ENCODE measurements at places on chromosomes 11 and 22. TPM values are rescaled to one million over a fixed set of nuclear protein-coding genes. Genes with fewer than 3 reads are reported as not detected.
A peak's percentile ranks its signal among the peaks of the same experiment; 100 is the strongest.

DNA sequence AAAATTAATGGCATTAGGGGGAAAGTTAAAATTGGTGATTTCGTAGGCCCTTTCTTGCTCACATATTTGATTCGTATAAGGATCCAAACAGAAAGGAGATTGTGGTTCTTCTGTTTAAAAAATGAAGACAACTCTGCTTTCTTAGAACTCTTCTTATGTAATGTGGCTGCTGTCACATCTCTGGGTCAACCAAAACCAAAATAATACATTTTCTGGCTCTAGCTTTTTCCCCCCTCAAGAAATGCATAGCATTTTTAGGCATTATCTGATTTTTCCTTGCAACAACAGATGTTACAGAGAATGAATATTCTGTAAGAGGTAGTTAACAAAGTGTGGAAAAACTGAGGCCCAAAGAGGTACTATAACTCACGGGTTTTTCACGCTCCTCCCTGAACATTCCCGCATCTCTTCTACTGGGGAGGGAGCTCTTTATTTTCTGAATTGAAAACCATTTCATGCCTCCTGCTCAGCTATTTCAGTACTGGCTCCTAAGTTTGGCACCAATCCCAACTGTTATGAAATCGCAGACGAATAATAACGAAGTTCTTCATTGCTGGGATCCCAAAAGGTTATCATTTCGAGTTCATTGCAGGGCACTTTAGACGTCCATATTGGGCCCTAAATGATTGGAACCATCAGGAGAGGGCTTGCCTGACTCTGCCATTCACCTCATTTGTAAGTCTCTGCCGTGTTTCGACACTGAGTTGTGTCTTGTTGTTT is 17.1 kb downstream of the GRAP2 start:
- peak; percentile 30 for DNase-seq

DNA sequence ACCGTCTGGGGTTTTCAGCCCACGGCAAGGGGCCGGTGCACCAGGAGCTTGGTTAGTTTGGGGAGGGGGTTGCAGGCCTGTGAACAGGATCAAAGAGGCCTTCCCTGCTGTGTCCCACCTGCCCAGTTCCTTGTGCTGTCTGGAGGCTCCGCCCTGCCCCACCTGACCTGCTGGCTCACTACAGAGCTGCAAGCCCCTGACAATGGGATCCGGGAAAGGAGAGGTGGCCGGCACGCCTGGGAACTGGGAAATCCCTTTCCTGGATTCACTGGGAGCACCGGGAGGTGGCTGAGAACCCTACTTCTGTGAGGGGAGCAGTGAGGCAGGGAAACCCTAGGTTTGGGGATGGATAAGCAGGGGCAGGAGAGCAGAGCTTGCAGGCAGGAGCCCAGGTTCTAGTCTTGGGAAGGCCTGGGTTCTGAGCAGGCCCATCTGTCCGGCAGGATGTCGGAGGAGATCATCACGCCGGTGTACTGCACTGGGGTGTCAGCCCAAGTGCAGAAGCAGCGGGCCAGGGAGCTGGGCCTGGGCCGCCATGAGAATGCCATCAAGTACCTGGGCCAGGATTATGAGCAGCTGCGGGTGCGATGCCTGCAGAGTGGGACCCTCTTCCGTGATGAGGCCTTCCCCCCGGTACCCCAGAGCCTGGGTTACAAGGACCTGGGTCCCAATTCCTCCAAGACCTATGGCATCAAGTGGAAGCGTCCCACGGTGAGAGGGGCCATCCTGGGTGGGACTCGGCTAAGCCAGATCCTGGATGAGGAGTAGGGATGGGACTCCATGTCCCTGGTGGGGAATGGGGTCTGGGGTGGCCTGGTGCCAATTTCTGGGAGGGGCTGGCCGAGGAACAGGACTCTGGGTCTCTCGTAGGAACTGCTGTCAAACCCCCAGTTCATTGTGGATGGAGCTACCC is 786 bp downstream of the CAPN1 start:
- peak; percentile 21 for DNase-seq

The PANX3 gene
- not detected for total RNA-seq

The SERPING1 gene
- 77.0 TPM for total RNA-seq

The PKNOX2 gene
- total RNA-seq = 2.0 TPM

The TTC36 gene
- not detected for total RNA-seq

The OR5AS1 gene
- not detected for total RNA-seq

- peak; percentile 89 for DNase-seq
Measured at GRCh38 chr22:37742376-37743171, 45.7 kb downstream of the TRIOBP start.

DNA sequence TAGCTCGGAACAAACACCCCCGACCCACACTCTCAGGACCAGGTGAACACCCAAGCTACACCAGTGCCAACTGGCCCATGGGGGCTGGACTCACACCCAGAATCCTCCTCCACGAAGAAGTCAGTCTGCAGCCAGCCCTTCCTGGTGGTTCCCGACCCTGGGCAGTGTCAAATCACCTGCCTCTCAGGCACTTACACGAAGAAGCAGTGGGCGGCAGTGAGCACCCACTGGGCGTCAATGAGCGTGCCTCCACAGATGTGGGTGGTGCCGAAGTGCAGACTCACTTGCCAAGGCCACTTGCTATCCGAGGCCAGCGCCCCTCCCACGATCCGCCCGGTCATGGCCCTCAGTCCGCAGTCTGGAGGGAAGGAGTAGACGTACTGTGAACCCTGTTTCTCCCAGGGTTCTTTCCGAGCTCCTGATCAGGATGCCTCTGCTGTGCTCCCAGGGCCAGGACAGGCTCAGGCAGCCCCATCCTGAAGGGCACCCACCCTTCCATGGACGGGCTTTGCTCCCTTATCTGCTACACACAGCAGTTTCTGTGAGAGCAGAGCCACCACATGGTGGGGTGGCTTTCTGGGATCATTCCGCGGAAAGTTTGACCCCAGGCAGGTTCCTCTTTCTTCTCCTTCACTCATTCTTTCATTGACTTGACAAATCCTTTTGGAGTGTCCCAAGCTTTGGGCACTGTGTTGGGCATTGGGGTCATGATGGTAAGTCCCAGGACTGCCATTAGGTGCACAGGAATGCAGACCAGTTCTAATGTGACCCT is 19.4 kb downstream of the TMPRSS13 start:
- no peak for DNase-seq

The AIFM3 gene
- 0.45 TPM for total RNA-seq

- DNase-seq = no peak
Measured at GRCh38 chr22:28574159-28574788, 105.4 kb downstream of the TTC28 start.

- peak; percentile 35 for DNase-seq
Measured at GRCh38 chr22:26471522-26471921, 12.1 kb downstream of the HPS4 start.

DNA sequence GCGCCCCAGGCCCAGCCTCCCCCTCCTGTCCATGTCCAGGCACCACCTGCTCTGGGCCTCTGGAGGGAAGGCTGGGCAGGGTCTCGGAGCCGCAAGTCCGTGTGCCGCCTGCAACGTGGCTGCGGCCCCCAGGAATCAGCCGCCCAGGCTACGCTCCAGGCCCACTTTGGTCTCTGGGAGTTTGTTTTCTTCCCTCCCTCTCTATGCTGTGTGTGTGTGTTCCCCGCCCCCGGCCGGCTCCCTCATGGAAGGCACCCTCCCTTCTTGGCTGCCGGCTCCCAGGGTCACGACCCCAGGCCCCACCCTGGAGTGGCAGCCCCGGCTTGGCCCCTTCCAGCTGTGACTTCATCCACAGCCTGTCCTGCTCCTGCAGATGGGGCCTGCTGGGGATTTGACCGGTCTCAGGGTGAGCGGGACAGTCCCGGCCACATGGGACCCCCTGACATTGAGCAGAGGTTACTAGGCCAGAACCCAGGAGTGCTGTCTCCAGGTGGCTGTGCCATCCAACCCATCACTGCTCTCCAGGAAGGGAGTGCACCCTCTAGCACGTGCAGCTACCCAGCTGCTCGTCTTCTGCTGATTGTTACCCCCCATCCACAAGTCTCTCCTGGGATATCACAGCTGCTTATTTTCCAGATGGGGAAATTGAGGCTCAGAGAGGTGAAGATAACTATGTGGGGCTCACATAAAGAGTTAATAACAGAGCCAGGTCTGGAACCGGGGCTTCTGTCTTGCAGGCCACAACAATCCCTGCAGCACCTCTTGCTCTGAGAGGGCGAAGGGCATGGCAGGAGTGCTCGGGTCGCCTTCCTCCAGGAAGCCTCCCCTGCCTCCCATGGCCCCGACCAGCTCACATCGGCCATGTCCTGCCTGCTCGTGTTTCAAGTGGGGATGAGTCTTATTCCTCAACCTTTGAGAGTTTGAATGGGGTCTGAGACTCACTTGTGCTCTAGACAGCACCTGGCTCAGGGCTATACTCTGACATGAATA is 2.8 kb upstream of the LIF start:
- peak; percentile 54 for DNase-seq

- DNase-seq = no peak
Measured at GRCh38 chr11:92875473-92875872, 94.0 kb upstream of the MTNR1B start.

DNA sequence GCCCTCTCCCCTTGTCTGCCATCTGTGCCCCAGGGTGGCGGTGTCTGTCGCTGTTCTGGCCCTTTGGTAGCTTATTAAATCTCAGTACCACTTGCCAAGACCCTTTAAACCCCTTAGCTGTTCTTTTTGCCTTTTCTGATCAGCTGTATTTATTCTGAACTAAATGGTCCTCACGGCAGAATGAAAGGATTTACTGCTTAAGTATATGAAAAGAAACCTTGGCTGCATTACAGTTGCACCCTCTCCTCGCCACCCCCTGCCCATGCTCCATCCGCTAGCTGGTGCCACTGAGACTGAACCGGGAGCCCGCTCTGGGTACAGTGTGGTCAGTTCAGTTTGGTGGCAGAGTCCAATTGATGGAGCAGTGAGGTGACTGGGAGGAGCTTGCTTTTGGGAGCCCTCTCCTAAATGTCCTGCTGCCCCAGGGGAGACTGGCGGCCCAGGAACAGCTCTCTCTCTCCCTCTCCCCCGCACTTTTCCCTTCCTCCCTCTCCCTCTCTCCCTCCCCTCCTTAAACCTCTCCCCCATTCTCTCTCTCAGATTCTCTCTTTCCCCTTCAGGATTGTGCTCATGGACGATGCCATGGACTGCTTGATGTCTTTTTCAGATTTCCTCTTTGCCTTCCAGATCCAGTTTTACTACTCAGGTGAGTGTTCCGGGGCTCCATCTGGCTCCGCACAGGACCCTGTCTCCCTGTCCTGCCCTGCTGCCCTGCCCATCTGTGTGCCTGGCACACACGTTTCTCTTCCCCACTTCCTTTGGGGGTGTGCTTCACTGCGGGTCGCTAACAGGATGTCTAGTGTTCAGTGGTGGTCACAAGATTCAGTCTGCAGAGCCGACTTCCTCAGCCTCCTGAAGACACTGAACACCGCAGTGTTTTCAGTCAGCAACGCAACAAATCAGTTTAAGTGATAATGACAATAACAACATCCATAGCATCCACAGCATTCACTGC is 21.8 kb downstream of the ARFGAP2 start:
- no peak for DNase-seq

- peak; percentile 73 for DNase-seq
Measured at GRCh38 chr11:72013765-72014711, 15.3 kb downstream of the IL18BP start.

The OR5B21 gene
- not detected for total RNA-seq

DNA sequence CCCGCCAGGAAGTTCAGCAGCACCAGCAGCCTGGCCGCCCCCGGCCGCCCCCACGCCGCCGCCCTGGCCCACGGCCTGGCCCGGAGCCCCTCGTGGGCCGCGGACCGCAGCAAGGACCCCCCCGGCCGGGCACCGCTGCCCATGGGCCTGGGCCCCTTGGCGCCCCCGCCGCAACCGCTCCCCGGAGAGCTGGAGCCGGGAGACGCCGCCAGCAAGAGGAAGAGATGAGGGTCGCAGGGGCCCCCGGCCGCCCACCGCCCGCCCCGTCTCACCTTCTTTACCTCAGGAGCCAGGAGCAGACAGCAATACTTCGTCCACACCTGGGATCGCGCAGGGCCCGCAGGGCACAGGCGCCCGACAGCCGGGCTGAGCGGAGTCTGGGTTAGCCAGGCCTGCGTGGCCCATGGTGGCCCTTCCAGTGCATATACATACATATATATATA is 115.6 kb downstream of the CACNA1I start:
- no peak for DNase-seq

DNA sequence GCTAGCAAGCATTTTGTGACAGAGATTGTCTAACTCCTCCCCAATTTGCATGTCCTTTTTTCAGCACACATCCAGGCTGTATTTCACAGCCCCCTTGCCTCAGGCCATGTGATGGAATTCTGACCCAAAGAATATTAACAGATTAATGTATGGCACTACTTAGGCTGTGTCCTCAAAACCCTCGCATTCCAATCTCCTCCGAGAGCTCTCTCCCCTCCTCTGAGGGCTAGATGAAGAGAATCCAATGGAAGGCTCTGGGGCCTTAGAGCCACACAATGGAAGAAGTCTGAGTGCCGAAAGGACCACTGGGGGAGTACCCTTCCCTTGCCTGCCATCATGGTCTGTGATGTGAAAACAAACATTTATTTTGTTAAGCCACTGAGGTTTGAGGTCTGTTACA is 13.7 kb upstream of the NNMT start:
- DNase-seq = no peak

- DNase-seq = no peak
Measured at GRCh38 chr22:36340621-36341020, 47.1 kb downstream of the MYH9 start.

The APOBEC3C gene
- total RNA-seq = 5.2 TPM

DNA sequence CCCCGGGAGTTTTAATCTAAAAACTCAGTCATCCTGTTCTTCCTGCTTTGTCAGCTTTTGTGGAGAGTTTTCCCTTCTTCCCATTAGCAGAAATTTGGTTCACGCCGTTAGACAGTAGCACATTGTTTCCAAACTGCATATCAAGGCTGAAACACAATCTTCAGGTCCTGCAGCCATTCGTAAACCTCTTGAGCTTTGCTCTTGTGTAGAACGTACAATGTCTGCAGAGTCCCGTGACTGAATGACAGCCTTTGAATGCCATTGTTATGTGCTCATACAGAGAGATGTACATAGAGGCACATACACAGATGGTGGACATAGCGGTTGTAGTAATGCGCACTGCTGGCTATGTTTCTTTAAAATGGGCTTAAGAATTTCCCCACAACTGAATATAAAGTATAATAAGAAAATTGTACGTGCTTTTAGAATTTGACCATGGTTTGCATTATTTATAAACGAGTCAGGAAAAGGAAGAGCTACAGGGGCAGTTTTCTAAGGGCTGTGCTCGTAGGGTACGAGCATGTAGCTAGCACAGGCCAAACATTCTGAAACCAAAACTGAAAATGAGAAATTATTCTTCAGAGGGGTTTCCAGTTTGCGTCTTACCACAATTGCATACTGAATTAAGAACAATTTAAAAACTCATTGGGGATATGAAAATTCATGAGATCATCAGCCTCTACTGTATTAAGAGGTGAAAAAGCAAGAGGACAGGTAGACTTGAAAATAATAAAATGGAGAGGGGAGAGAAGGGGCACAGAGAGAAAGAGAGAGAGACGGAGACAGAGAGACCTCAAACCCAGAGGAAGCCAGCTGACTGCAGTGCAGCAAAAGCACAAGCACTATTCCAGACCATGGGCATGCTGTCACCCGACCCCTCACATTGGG is 310.1 kb downstream of the CADM1 start:
- no peak for DNase-seq

- DNase-seq = no peak
Measured at GRCh38 chr11:98772893-98773292, 247.9 kb upstream of the CNTN5 start.

Data from fibroblast of the aortic adventitia (primary cell).